CD4-positive, alpha-beta T cell treated with Interleukin-15 for 1 hour (primary cell): ENCODE measurements at places on chromosomes 13 and 19.

- no peak for DNase-seq
These were observed 10.3 kb upstream of the RNF113B start for GRCh38 chr13:98187155-98187964.

- DNase-seq, result no peak
These were observed 99.6 kb downstream of the MBNL2 start for GRCh38 chr13:97321616-97322321.

- DNase-seq, result no peak
These were observed 14.4 kb downstream of the MEF2B start for GRCh38 chr19:19155495-19156219.

GRCh38 chr19:29674374-29675119 is 9.3 kb downstream of the PLEKHF1 start:
- no peak for DNase-seq

- no peak for DNase-seq
These were observed 1170.4 kb downstream of the UQCRFS1 start for GRCh38 chr19:28042516-28042915.

DNA sequence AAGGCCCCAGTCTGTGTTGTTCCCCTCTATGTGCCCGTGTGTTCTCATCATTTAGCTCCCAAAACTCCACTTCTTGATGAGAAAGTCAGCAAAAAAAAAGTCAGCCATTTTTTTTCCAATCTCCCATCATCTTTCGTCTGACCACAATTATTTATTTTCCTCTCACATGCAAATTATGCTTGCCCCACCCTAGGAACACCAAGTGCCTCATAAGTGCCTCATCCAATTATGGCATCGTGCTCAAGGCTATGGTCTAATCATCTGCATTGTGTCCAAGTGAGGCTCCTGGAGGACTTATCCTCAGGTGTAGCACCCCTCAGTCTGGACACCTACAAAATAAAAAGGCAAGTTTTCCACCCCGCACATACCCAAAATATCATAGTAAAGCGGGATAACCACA is 20.8 kb upstream of the IPO5 start:
- no peak for DNase-seq

- DNase-seq, result no peak
These were observed 802 bp downstream of the BCAM start for GRCh38 chr19:44809577-44810233.

GRCh38 chr13:105567951-105568525 is 967.4 kb downstream of the EFNB2 start:
- no peak for DNase-seq

- no peak for DNase-seq
These were observed 1.9 kb upstream of the CACNG8 start for GRCh38 chr19:53960886-53961285.

GRCh38 chr19:52533901-52534300 is 6.4 kb downstream of the ZNF808 start:
- DNase-seq, result no peak

GRCh38 chr13:21812192-21812626 is 141.3 kb downstream of the FGF9 start:
- no peak for DNase-seq

- no peak for DNase-seq
These were observed 893.4 kb downstream of the DIAPH3 start for GRCh38 chr13:59270327-59270726.

DNA sequence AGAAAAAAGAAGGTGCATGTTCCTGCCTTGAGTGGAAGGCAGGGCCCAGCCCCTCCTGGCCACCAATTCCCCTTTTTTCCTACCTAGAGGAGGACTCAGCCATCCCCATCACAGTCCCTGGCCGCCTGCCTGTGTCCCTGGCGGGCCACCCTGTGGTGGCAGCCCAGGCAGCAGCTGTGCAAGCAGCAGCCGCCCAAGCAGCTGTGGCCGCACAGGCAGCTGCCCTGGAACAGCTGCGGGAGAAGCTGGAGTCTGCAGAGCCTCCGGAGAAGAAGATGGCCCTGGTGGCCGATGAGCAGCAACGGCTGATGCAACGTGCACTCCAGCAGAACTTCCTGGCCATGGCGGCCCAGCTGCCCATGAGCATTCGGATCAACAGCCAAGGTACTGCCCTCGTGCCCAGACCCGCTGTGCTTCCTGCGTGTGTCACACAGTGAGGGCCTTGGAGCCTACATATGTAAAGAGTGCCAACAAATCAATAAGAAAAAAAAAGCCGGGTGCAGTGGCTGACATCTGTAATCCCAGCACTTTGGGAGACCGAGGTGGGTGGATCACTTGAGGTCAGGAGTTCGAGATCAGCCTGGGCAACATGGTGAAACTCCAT is 17.6 kb upstream of the WDR18 start:
- no peak for DNase-seq

DNA sequence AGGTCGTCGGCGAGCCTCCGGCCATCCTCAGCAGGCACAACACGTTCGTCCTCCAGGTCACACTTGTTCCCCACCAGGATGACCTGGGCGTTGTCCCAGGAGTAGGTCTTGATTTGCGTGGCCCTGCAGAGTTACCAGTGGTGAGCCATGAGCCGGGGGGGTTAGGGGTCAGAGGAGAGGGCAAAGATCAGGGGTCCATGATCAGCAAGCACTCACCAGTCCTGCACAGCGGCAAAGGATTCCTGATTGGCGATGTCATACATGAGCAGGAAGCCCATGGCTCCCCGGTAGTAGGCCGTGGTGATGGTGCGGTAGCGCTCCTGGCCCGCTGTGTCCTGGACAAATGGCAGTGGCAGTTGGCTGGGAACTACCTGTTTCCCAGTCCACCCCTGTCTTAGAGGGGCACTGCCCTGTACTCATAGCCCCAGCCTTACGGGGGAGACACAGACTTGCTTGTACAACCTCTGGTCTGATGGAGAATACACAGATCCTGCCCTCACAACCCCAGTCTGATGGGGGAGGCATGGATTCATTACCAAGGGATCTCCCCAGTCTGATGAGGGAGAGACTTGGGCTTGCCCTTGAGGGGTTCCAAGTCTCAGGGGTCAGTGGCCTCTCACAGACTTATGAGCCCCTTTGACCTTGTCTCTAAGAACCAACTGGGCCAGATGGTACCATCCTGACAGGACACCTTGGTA is 3.9 kb downstream of the RAB3D start:
- DNase-seq, result no peak

GRCh38 chr13:75550159-75550567 is 572 bp downstream of the UCHL3 start:
- no peak for DNase-seq

- no peak for DNase-seq
These were observed 2.5 kb downstream of the BSG start for GRCh38 chr19:574658-575526.

DNA sequence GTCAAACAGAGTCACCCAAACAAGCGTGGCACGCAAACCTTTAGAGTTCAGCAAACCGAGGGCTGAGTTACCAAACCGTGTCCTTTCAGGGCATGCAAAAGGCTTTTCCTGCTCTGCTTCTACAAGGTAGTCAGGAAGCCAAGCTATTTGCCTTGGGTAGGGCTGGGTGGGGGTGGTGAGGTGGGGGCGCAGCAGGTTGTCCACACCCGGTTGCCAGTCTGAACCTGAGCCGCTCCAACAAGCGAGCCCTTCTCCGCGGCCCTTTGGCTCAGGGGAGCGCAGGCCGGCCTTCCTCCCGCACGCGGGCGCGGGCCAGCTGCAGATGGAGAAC is 347 bp upstream of the CLDN10 start:
- DNase-seq, result no peak

DNA sequence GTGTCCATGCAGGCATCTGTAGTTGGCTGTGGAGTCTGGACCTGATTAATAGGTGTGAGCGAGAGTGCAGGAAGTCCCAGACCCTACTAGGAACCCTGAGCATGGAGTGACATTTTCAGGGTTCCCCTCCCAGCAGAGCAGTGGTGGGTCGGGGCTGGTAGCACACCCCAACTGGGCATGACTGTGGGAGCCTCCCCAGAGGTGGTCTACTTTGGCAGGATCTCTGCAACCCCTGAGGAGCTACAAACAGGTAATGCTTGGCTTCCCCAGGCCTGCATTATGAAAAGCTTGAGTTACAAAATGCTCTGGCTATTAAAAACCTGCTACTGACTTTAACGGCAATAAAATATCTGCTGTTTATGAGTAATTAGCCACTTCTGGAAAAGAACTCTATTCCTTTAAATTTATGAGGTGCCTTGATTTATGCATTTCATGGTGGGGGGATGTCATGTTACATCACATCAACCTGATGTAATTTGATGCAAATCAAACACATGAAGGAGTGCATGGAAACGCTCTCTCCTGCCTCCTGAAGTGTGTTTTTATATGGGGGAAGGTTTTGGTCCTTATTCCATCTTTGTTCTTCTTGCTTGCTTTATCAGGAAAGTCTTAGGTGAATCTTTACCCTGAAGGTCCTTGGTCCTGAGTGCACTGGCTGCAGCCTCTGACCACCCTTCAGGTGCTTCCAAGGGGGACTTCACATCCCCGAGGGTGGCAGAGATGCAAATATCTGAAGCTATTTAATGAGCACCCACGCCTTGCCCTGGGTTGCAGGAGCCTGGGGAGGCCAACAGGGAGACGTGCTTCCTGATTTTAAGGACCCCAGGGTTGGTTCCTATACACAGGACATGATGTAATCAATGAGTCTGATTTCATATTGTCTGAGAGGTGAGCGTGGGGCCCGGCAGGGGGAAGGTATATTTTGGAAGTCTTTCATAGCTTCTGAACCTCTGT is 54.0 kb downstream of the ZNF536 start:
- DNase-seq, result no peak

DNA sequence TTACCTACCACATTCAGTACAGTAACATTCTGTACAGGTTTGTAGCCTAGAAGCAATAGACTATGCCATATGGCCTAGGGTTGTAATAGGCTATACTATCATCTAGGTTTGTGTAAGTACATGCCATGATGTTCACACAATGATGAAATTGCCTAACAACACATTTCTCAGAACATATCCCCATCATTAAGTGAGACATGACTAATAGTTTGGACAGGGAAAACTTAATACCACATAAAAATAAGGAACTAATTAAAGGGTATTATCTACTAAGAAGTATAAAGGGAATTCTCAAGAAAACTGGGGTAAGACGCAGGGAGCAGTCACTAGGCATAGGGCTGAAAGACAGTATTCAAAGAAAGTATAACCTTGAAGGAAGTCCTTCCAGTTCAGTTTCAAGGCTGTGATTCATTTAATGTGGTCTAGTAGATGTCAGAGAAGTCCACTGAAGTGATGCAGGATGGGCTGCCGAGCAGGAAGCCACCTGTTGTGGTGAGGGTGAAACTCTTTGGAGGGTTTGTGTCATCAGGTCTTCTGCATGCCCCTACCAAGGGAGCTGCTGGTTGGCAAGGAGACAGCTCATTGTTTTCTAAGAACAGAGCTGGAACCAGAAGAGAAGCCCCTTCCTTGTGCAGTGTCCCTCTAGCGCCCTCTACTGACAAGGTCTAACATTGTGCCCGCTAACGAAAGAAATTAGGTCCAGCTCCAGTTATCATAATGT is 122.9 kb downstream of the OLFM4 start:
- no peak for DNase-seq
